ENCODE measurements at places on chromosomes 11 and 22.

- H3K4me1 ChIP-seq: no peaks in the 10 kb centered on the region
- H3K36me3 ChIP-seq: no peaks in the 10 kb centered on the region
- no peak for DNase-seq
- no peak overlapping the region for H3K4me3 ChIP-seq
- H3K27me3 ChIP-seq: no peaks in the 10 kb centered on the region
Observed at GRCh38 chr11:69501891-69502860, 20.7 kb downstream of the LINC01488 start.

- H3K4me3 ChIP-seq: no peak overlapping the region
- no peak for DNase-seq
- H3K36me3 ChIP-seq: no peaks in the 10 kb centered on the region
- no peaks in the 10 kb centered on the region for H3K27me3 ChIP-seq
- peaks cover 40% of the 10 kb centered on the region for H3K4me1 ChIP-seq
Observed at GRCh38 chr11:95994329-95994728, 70.4 kb upstream of the MTMR2 start.

- no peaks in the 10 kb centered on the region for H3K36me3 ChIP-seq
- no peak overlapping the region for H3K27ac ChIP-seq
- H3K27me3 ChIP-seq: no peaks in the 10 kb centered on the region
- no peak for DNase-seq
- H3K4me3 ChIP-seq: no peak overlapping the region
- H3K4me1 ChIP-seq: peaks cover 8% of the 10 kb centered on the region
Observed at GRCh38 chr11:60303661-60304060, 23.2 kb downstream of the MS4A4A start.

DNA sequence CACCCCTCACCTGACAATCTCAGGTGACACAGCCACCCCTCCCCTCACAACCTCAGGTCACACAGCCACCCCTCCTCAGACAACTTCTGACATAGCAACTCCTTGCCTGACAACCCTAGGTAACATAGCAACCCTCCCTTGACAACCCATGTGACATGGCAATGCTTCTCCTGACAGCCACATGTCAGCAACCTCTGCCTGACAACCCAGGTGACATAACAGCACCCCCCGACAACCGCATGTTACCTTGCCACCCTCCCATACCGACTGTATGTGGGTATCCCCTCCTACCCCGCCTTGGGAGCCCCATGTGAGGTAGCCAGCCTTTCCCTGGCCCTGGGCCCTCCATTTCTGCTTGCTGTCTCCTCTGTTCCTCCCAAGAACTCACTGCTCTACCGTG, 77.7 kb upstream of the B3GAT1 start:
- H3K36me3 ChIP-seq: no peaks in the 10 kb centered on the region
- H3K4me3 ChIP-seq: no peak overlapping the region
- H3K27me3 ChIP-seq: peaks cover 21% of the 10 kb centered on the region
- DNase-seq: no peak
- H3K4me1 ChIP-seq: no peaks in the 10 kb centered on the region

GRCh38 chr22:33051960-33052839, 6.0 kb downstream of the SYN3 start:
- H3K4me1 ChIP-seq: peaks cover 87% of the 10 kb centered on the region
- peaks cover 52% of the 10 kb centered on the region for H3K27me3 ChIP-seq
- H3K27ac ChIP-seq: no peak overlapping the region
- no peak for DNase-seq
- H3K36me3 ChIP-seq: peaks cover 15% of the 10 kb centered on the region

DNA sequence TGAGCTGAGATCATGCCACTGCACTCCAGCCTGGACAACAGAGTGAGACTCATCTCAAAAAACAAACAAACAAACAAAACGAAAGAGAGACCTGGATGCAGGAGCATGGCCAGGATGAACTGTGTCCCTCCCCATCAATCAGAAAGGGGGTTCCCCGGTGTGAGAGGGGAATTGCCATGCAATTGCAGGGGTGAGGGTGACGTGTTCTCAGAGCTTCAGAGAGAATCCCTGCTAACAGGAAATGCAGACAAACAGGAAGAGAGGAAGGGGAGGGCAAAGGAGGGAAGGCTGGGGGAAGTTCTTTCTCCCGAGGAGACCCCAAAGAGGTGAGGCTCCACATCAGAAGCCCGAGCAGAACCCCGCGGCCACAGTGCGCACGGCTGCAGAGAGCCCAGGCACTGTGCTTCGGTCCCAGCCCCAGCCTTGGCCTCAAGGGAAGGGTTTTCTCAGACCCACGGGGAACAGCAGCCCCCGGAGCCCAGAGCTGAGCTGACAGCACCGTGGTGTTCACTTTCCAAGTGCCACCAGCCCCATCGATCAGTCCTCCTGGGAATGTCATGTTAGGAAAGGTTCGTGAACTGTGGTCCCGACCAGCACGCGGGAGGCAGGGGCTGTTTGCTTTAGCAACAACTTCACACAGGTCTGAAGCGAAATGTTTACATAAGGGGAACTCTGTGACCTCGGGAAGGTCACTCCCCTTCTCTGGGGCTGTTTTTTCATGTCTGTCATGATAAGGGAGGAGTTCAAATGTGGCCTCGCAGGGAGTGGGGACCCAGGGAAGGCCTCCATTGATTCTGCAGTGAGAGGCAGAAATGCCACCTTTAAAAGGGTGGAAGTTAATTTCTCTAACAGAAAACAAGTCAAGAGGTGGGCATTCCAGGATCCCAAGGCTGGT, 108.0 kb upstream of the ANO1 start:
- DNase-seq: no peak
- no peaks in the 10 kb centered on the region for H3K27me3 ChIP-seq
- no peaks in the 10 kb centered on the region for H3K36me3 ChIP-seq
- peak overlapping the region; percentile 83 for H3K27ac ChIP-seq
- peaks cover 27% of the 10 kb centered on the region for H3K4me1 ChIP-seq

- no peak overlapping the region for H3K4me3 ChIP-seq
- no peak overlapping the region for H3K27ac ChIP-seq
- DNase-seq: no peak
- H3K36me3 ChIP-seq: peaks cover 46% of the 10 kb centered on the region
- no peaks in the 10 kb centered on the region for H3K4me1 ChIP-seq
- peaks cover 5% of the 10 kb centered on the region for H3K27me3 ChIP-seq
Observed at GRCh38 chr11:114683007-114683406, 4.7 kb downstream of the NXPE2 start.

DNA sequence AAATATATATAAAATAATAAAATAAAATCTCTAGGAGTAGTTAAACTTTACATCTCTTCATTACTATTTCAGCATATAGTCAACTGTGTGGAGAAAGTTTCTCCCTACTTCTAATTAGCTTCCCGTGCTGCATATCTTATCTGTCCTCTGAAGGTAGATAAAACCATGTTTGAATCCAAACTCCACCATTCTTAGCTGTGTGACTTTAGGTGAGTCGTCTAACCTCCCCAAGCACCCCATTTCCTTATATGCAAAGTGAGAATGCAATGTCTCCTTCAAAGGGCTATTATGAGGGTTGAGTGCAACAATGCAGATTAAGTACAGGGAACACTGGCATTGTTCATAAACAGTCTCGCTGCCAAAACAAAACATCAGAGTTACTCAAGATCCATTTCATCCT, 80.8 kb upstream of the DRD2 start:
- DNase-seq: no peak
- H3K4me1 ChIP-seq: peaks cover 53% of the 10 kb centered on the region
- no peak overlapping the region for H3K4me3 ChIP-seq
- H3K27ac ChIP-seq: no peak overlapping the region
- no peaks in the 10 kb centered on the region for H3K36me3 ChIP-seq

All from WTC11 (cell line).